ENCODE measurements at places on chromosomes 1 and 21.

DNA sequence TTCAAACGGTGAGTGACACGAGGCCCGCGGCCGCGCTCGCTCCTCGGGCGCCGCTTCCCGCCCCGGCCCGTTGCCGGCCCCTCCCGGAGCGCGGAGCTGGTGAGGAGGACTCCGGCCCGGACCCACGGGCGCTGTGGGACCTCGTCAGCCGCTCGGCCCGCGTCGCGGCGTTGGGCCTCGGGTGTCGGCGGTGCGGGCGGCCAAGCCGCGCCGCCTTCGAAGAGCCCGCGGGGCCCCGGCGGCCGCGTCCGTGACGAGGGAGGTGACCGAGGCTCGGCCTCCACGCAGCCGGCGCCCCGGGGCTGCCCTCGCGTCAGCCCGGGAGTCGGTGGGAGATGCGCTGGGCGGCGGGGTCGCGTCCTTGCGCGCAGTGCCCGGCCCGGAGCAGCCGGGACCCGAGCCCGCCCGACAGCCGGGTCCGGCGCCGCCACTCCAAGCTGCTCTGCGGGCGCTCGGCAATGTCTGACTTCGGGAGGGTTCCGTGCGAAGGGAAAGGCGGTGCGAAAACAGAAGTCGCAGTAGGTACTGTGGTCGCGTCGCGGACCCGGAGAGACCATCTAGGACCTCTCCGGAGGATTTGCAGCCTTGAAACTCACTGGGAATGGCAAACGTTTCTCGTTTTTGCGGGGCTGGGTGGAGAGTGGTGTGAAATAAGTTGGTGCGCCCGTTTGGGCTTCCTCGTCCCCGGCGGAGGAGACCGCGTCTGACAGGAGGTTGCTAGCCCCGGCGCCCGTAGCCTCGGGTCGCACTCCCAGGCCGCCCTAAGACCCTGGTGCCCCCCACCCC lies 829 bp downstream of the SPEN start:
- H3K27me3 ChIP-seq, result no peaks in the 10 kb centered on the region
- no peaks in the 10 kb centered on the region for H3K36me3 ChIP-seq
- H3K4me1 ChIP-seq, result peaks cover 22% of the 10 kb centered on the region
- peak overlapping the region; percentile 98 for H3K27ac ChIP-seq
- peak overlapping the region; percentile 95 for H3K4me3 ChIP-seq

- H3K4me1 ChIP-seq, result no peaks in the 10 kb centered on the region
- no peak overlapping the region for H3K27ac ChIP-seq
- no peak overlapping the region for H3K4me3 ChIP-seq
- DNase-seq, result no peak
Measured at GRCh38 chr1:244640917-244641316, 12.0 kb upstream of the DESI2 start.

DNA sequence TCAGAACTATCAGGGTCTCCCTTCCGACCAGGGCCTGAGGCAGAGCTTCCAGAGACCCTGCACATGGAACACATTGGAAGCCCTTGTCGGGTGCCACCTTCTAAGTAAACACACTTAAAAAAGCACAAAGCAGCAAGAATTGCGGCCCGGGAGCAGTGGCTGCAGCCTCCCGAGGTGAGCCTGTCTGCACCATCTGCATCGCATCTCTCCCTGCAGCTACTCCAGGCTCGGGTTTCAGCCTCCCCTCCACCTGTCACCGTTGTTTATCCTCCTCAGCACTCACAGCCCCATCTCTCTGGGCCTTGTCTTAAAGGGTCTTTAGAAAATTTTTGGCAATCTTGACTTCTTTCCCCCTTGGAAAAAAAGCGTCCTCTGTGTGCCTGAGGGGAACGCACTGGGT lies 95.1 kb upstream of the ARHGEF16 start:
- H3K27ac ChIP-seq, result no peak overlapping the region
- no peaks in the 10 kb centered on the region for H3K36me3 ChIP-seq
- no peak for DNase-seq
- no peak overlapping the region for H3K4me3 ChIP-seq
- H3K27me3 ChIP-seq, result peaks cover 60% of the 10 kb centered on the region

- no peak overlapping the region for H3K27ac ChIP-seq
- no peak for DNase-seq
Measured at GRCh38 chr1:42946120-42946898, 12.4 kb downstream of the SLC2A1 start.
